ENCODE measurements at places on chromosomes 12 and 14.

GRCh38 chr14:75549169-75549568 lies 26.9 kb downstream of the BATF start:
- no peak for DNase-seq

- DNase-seq = no peak
Measured at GRCh38 chr14:72921396-72921795, 4.9 kb upstream of the DCAF4 start.

DNA sequence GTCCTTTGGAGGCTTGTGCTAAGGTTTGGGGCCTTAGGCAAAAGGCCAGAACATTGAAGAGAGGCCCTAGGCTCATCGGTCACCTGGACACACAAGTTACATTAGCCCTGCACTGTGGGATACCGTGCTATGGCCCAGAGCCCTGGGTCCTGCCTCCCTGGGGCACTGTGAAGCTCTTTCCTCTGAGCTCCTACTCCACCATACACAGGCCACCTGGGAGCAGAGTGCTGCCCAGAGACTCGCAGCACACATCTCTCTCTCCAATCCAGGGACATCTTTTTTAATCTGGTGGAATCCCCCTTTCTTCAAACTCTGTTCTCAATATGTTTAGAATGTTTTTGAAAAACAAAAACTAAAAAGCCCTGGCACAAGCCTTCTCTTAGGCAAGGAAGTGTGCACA lies 314.2 kb upstream of the RGS6 start:
- DNase-seq = no peak

DNA sequence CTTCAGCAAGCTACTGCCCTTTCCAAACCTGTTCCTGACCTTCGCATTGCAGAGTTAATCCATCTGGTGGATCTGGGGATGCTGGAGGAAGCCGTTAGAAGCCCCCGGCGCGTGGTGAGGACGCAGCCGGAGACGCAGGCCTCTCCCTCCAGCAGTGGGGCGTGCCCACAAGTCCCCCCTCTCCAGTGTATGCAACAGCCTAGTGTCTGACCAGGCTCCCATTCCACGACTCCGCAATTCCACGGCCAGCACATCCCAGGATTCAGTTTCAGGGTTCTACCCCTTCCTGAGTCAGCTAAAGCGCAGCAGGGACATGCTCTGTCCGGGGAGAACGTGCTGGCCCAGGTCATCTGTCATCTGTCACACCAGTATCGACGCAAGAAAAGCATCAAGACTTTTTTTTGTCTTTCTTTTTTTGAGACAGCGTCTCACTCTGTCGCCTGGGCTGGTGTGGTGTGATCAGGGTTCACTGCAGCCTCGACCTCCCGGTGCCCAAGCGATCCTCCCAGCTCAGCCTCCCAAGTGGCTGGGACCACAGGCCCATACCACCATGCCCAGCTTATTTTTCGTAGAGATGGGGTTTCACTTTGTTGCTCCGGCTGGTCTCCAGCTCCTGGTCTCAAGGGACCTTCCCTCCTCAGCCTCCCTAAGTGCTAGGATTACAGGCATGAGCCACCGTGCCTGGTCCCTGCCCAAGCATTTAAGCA lies 8.0 kb upstream of the DYNC1H1 start:
- DNase-seq = no peak

GRCh38 chr14:96424109-96424989 lies 32.4 kb downstream of the AK7 start:
- peak; percentile 74 for DNase-seq

- DNase-seq = no peak
Measured at GRCh38 chr12:34347367-34347766, 325.1 kb downstream of the ALG10 start.

- DNase-seq = peak; percentile 97
Measured at GRCh38 chr12:57454566-57455373, at the start of gene INHBE. Gene INHBE (plus strand): TSS chr12:57455307. CDS start chr12:57455537, 230 bp downstream.

- DNase-seq = no peak
Measured at GRCh38 chr12:126572170-126572569, 1506.9 kb downstream of the AACS start.

- DNase-seq = peak; percentile 2
Measured at GRCh38 chr12:119444462-119445044, 110.0 kb downstream of the CCDC60 start.

- no peak for DNase-seq
Measured at GRCh38 chr12:53313996-53314395, 7.4 kb downstream of the AAAS start.

DNA sequence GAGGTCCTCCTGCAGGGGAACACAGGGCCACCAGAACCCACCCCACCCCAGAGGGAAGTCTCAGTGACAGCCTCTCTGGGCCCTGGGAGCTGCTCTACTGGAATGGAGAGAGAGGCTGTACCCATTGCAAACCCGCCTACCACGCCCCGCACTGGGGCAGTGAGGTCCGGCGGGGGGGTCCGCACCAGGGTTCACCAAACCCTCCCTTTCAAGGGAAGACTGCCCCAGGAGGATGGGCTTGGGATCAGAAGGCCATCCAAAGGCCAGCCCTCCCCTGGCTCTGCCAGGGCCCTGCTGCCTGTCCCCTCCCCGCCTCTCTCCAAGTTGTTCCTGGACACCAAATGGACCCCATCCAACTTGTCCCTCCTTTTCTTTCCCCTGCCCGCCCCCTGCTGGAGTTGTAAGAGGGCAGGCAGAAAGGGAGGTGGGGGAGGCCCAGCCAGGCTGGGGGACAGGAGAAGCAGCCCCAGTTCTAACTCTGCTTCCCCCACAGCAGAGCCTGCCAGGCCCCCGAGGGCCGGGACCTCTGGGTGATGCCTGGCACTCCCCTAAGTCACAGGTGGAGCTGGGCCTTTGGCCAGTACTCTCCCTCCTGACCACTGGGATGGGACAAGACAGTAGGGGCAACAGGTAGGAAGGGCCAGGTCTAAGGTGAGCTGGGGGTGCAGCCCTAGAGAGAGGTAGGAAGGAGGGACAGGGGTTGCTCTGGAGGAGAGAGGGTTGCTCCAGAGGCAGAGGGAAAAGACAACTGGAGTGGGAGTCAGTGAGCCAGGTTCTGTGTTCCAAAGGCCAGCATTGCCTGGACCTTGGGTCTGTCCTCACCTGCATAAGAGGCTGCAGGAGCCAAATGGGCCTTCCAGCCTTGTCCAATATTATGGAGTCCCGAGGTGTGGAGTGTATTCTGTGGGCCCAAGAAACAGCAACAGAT lies 3.2 kb upstream of the DIO3 start:
- DNase-seq = no peak

- no peak for DNase-seq
Measured at GRCh38 chr14:56787530-56787929, 22.7 kb downstream of the OTX2 start.

GRCh38 chr14:61362072-61362750 lies 40.8 kb downstream of the PRKCH start:
- no peak for DNase-seq

- no peak for DNase-seq
Measured at GRCh38 chr14:97532052-97532451, 734.9 kb downstream of the VRK1 start.

DNA sequence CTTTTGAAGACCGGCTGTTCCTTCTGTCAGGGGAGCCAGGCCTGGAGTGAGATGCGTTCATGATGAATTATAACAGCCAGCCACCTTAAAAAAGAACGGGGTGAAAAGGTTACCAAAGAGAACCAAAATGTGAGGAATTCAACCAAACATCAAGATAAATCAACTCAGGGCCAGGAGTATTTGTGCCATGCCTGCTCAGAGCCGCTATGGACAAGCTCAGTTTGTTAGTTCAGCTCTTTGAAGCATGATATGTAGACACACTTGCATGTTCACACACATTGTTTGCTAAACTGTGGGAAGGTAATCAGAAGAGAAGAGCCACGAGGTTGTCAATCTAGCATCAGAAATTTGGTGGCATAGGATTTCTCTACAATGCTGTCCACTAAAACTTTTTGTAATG lies 367.4 kb upstream of the TBX3 start:
- DNase-seq = no peak

DNA sequence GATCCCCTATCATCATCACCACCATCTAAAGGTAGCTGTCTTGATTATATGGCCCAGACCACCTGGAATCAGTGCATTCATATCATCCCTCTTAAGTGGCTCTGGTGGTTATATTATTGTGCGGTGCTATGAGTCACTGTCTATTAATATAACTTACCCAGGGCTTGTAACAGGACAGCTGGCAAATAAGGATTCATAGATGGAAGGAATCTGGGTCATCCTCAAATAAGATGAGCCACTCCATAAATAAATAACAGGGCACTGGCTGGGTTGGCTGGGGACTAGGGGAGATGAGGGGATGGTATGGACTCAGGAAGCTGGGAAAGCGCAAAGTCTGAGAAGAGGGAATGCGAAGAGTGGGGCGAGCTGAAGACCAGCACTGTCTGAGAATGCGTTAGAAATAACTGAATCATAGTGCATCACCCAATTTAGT lies 216.1 kb downstream of the NUAK1 start:
- peak; percentile 79 for DNase-seq

DNA sequence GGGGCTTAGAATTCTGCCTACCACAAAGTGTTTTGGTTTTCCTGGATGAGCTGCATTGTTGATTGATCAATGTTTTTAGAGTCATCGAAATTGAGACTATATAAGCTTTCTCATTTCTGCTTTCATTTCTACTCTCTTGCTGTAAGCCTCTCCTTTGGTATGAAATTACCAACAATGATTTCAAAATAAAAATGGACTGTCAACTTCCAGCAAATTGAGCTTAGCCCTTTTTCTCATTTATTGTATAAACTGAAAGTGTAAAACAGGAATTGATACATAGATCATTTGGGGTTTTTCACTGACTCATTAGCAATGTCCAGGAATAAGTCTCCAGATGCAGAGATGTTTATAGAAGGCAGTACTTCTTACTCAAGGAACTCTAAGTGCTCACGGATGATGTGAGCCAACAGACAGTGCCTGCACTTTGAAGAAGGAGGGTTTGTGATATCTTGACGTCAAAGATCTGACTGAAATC lies 20.0 kb upstream of the PCNX1 start:
- DNase-seq = peak; percentile 75

DNA sequence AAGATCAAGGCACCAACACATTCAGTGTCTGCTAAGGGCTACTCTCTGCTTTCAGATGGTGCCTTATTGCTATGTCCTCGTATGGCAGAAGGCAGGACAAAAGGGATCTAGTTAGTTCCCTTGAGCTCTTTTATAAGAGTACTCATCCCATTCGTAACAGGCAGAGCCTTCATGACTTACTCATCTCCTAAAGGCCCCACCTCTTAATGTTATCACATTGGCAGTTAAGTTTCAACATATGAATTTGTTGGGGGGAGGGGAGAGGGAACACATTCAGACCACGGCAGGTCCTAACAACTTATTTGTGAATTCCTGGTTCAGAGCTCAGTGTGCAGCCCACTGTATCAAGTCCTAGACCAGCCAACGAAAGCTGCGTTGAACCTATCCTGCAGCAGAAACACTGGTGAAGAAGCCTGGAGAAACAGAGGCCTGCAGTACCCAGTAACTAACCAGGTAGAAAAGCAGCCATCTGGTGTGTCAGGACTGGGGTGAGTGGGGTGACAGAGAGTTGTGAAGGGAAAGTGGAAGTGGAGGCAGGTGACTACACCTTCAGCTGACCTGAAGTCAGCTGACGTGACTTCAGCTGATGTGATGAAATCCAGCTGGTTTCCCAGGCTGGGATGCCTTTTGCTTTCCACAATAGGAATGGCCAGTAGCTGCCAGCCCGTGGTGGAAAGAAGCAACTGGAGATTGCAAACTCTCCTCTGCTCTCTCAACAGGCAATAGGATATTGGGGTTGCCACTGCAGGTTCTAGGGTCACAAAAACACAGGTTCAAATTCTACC lies 101.6 kb upstream of the PLXNC1 start:
- no peak for DNase-seq

- no peak for DNase-seq
Measured at GRCh38 chr12:14322403-14322802, 43.1 kb upstream of the ATF7IP start.

DNA sequence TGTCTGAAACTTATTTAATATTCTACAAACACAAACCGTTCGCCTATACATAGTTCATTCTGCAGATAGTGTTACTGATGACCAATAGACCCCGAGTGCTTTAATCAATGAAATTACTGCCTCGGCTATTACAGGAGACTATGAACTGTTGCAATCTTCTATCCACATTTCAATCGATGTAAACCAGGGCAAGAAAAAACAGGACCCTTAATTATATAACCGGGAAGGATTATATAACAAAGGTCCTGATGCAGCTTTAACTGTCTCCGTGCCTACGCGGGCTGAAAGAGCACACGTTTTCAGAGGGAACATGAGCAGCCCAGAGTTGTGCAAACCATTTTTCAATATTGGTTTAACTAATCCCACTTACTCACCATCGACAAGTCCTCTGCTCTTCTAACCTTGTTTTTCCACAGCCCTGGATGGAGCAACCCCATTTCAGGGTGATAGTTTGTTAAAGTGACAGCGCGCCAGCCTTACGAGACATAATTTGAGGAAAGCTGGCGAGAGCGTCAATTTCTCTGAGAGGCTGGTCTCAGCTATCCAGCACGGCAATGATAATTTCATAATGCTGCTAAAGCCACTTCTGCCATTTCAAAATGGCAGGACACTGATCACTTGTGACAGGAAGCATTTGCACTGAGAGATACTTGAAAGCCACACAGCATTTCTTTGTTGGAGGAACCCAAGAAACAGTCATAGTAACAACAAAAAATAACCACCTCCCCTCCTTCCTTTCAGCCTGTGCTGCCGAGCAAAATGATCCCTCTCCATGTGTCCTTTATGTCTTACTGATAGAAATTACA lies 184.6 kb downstream of the FOXN3 start:
- no peak for DNase-seq

DNA sequence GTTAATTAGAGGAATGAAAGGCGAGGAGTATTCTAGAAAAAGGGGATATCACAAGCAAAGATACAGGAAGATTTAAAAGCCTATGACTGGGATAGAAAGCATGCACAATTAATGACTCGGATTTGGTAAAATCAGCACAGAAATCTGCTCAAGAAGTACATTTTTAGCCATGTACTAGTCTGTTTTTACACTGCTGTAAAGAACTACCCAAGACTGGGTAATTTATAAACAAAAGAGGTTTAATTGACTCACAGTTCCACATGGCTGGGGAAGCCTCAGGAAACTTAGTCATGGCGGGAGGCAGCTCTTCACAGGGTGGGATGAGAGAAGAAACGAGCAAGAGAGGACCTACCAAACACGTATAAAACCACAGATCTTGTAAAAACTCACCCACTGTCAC lies 716.3 kb upstream of the MDGA2 start:
- no peak for DNase-seq

GRCh38 chr12:111275308-111275707 lies 93.6 kb downstream of the PHETA1 start:
- DNase-seq = no peak

DNA sequence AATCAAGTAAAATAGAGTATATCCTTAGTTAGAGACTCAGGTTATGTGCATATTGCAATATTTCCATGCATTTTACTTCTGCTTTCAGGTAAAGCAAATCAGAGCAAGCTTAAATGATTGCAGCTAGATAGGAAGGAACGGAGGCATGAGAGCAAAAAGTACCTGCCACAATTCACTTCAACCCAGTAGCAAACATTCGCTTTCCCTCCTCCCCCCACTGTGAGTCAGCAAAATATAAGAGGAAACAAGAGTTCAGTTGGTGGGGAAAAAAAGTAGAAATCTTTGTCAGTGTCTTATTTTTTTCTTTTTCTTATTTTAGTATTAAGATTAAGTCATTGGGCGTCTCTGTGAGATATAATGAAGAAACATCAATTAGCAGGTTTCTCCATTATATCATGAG lies 475.4 kb downstream of the NPAS3 start:
- no peak for DNase-seq

Data from fibroblast of skin of right quadriceps (primary cell).